Activated CD8-positive, alpha-beta memory T cell treated with anti-CD3 and anti-CD28 coated beads, Interleukin-2, amount 10 ng/mL, durations not matched to agents 7 days and 5 days (primary cell): ENCODE measurements at places on chromosomes 7 and 10.
A peak's percentile ranks its signal among the peaks of the same experiment; 100 is the strongest.

GRCh38 chr10:4802711-4803487, 23.1 kb upstream of the AKR1E2 start:
- peaks cover 7% of the 10 kb centered on the region for H3K27me3 ChIP-seq
- H3K4me3 ChIP-seq: no peak overlapping the region
- H3K36me3 ChIP-seq: no peaks in the 10 kb centered on the region
- H3K27ac ChIP-seq: no peak overlapping the region
- H3K4me1 ChIP-seq: no peaks in the 10 kb centered on the region

DNA sequence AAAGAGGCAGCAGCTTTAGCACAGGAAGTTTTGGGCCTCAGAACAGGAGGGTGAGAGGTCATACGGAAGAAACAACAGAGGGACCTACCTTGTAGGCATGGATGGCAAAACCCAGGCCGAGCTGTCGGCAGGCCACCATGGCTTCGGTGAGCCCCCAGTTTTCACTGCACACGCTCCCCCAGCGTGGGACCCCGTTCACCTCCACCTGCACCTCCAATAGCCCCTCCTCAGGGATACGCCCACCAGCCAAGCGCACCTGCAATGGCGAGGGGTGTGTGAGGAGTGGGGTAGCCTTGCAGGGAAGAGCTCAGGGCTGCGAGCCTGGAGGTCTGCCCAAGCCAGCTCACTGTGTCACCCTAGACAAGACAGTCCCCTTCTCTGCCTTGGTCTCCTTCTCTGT, 11.3 kb downstream of the LOXL4 start:
- H3K4me1 ChIP-seq: no peaks in the 10 kb centered on the region
- no peak overlapping the region for H3K4me3 ChIP-seq
- H3K36me3 ChIP-seq: no peaks in the 10 kb centered on the region
- no peak for DNase-seq
- no peaks in the 10 kb centered on the region for H3K27me3 ChIP-seq

DNA sequence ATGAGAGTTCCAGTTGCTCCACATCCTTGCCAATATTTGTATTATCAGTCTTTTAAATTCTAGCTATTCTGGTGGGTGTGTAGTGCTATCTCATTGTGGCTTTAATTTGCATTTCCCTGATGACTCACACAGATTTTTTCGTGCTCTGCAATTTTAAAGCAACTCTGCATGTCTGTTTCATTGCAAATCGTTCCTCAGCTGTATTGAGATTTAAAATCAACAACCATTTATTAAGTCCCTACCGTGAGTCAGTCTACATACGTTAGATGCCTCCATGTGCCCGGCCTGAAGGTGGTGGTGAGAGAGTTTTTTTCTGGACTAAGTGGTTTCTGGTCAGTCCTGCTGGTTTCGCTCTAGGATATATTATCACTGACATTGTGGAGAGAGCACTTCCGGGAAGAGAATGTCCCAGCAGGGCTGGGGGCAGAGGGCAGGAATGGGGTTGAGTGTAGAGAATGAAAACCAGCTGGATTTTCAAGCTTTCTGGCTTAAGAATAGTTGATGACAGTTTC, 8.4 kb upstream of the HYCC1 start:
- peaks cover 19% of the 10 kb centered on the region for H3K36me3 ChIP-seq
- H3K27ac ChIP-seq: peak overlapping the region; percentile 2
- no peak overlapping the region for H3K4me3 ChIP-seq
- peaks cover 21% of the 10 kb centered on the region for H3K27me3 ChIP-seq

DNA sequence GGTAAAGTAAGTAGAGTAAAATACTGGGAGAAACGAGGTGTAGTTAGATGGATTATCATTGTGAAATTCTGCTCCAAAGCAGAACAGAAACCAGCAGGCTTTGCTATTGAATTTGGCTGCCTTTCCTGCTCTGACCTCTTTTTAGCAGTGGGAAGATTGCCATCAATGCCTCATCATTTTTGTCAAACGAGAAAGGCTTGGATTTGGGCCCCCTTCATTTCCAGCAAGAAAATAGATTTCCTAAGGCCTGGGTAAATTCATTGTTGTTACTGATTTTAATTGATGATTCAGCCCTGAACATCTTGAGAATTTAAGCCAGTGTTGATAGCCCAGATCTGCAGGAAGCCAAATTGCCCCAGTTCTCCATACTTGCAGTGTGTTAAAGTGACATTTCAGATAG, 35.2 kb upstream of the ASAH2 start:
- no peak overlapping the region for H3K27ac ChIP-seq
- H3K4me3 ChIP-seq: no peak overlapping the region
- DNase-seq: no peak

DNA sequence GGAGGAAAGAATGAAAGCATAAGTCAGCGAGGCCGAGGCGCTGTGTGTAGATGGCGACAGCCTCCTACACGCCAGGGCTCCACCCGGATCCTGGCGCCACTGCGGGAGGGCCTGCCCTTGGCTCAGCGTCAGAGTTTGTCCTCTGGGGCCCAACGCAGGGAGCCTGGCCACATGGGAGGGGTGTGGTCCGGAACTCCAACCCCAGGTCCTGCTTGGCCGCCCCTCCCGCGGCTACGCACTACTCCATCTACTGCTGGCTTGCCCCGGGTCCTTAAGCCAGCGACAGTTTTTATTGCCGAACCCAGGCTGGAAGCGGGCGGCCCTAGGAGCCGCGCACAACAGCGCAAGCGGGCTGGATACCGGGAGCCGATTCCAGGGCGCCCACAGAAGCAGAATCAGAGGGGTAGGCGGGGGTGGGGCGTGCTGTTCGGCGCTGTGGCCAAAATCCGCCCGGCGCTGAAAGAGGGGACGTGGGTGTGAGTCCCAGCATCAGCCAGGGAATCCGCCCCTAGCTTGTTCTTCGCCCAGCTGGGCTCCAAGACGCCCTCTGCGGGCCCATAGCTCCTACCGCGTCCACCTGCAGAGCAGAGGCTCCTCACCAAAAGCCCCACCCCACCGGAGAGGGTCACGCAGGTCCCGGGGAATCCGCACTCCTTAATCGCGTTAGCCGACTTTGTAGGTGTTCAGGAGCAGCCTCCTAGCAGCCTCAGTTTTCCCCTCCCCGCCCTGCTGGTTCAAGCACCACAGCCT, 4.5 kb downstream of the KAZALD1 start:
- H3K4me1 ChIP-seq: peaks cover 34% of the 10 kb centered on the region
- no peaks in the 10 kb centered on the region for H3K36me3 ChIP-seq
- peak; percentile 69 for DNase-seq

DNA sequence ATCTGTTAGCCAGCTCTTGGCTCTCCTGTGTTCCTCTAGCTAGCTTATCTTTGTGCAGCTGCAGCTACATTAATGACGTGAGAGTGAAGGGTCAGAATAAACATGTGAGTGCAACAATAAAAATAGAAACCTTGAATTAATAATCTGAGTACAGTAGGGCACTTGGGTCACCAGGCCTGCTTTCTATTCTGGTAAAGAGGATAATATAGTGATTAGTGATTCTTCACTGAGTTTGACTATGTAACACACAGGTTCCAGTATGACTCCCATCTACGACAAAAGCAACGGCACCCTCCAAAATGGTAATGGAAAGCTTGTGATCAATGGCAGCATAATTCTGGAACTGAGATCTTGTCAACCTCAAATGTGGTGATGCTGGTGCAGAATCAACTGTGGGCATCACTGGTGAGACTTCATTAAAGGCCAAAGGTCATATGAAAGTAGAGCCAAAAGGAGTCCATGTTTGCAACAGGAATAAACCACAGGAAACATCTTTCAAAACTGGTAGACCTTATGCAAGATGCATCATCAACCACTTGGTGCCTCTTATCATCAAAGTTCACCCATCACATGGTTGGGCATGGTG, 77.6 kb downstream of the NRBF2 start:
- H3K4me3 ChIP-seq: no peak overlapping the region
- DNase-seq: peak; percentile 49
- H3K36me3 ChIP-seq: peaks cover 65% of the 10 kb centered on the region
- H3K4me1 ChIP-seq: peaks cover 65% of the 10 kb centered on the region
- peak overlapping the region; percentile 63 for H3K27ac ChIP-seq
